ENCODE measurements at places on chromosomes 5 and 9.

- no peak for DNase-seq
These were observed 631.7 kb downstream of the MAT2B start for GRCh38 chr5:164137095-164137494.

GRCh38 chr5:134647750-134648424, 698 bp upstream of the SEC24A start:
- peak; percentile 75 for DNase-seq

DNA sequence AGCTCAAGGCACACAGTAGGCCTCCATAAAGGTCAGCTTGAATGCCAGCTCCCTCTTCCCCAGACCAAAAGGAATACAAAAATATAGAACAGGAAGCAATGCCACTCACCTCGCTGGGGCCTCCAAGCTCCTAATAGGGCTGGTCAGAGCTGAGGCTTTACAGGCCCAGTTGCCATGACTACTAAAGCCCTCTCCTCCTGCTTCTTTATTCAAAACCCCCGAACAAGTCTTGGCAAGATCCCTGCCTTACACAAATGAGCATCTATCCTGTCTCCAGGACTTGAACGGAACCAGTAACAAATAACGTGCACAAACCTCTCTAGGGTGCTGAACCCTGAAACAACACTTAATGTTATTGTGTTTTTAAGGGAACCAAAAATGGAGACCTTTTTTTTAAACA, 136.3 kb downstream of the SIL1 start:
- DNase-seq = no peak

GRCh38 chr5:3103262-3103811, 351.9 kb upstream of the IRX2 start:
- DNase-seq = no peak

GRCh38 chr5:154367101-154367500, 78.7 kb upstream of the SAP30L start:
- DNase-seq = no peak

- no peak for DNase-seq
These were observed 274.1 kb upstream of the TMEM161B start for GRCh38 chr5:88542786-88543185.

DNA sequence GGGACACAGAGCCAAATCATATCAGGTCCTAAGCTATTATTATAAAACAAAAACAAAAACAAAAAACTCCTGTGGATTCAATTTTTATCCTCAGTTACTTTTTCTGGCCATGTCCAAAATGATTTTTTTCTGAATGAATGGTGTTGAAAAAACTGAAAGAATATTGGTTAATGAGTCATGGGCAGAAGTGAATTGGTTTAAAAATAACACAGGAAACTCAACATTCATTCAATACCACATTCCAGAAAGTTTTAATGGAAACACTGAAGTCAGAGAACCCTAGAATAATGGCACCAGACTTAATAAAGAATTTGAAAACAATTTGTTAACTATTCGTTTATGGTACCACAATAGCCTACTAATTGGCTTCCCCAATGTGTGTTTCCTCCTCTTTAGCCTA, 102.4 kb upstream of the CDH9 start:
- no peak for DNase-seq

DNA sequence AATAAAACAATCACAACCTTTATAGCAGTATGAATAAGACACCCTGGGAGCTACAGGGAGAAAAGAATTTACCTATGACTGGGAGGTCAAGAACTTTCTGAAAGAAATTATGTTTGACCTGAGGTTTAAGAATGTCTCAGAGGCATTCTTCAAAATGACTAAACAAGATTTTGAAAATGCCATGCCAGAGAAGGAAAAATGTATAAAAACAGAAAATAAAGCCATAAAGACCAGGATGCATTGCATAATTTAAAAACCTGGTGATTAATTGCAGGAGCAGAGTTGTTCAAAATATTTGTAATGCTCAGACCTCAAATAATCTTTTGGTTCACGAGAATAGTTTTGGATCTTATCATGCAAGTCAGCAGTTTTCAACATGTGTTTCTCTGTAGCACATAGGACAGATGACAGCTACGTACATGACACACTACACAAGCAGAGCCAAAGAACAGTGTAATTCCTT, 954.7 kb upstream of the ARRDC3 start:
- DNase-seq = peak; percentile 55

DNA sequence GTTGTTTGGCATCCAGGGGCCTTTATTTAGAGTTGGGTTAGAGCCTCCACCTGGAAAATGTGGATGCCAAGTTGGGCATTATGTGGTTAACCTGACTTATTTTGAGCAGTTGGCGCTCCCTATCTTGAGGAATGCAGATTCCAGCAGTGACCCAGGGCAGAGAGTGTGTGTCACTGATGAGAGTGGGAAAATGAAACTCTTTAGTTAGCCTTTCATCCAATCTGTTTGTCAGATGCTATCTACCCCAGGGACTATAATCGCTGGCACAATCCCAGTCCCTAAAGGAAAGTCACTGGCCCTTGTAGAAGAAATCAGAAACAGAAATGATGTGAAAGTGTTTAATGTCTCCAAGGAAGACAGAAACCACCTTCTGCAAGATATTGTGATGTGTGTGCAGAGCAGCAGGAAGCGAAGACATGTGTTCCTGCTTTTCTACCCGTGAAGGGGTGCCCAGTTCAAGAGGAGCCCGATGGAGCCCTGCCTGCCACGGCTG, 10.2 kb upstream of the STING1 start:
- peak; percentile 5 for DNase-seq

GRCh38 chr9:97487107-97487506, 14.4 kb upstream of the TMOD1 start:
- DNase-seq = no peak

- DNase-seq = no peak
These were observed 349.3 kb upstream of the TLE4 start for GRCh38 chr9:79222483-79222882.

All from kidney glomerular epithelial cell (primary cell).